Left lung (tissue), 14 donors: ENCODE measurements at places on chromosomes 7 and 10.

- DNase-seq, result no peak
These were observed 44.3 kb downstream of the IL6 start for GRCh38 chr7:22771194-22771871.

DNA sequence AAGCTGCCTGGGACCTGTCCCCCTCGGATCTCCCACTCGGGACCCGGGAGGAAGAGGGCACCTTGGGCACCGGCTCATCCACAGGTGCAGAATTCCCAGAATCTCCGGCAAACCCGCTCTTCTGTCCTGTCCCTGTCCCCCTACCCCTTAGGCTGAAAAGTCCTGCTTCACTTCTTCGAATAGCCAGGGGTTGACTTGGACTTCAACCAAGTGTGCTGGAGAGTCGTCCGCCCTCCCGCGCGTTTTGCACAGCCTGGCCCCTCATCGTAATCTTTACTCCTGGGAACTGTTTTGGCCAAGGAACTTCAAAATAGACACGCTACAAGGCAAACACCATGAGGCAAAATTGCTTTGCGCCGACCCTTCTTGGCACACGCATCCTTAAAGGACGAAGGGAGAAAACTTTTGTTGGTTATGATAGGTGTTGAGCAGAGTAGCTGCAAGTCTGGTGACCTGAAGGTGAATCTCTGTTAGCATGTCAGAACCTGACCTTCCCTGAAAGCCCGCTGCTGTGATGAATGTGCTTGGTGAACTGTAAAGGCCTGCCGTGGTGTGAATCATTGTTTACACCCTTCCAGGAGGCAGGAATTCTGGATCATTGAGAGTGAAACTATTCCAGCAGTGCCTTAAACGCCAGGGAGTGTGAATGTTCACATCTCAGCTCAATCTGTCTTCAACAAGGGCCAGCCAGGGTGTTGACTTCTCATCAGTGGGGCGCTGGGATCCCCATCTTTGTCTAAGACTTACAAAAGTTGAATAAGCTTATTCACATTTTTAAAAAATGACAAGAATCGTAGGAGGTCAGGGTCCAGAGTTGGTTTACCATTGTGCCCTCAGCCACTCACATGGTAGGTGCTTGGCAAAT lies 589 bp upstream of the RAPGEF5 start:
- DNase-seq, result peak; percentile 12

DNA sequence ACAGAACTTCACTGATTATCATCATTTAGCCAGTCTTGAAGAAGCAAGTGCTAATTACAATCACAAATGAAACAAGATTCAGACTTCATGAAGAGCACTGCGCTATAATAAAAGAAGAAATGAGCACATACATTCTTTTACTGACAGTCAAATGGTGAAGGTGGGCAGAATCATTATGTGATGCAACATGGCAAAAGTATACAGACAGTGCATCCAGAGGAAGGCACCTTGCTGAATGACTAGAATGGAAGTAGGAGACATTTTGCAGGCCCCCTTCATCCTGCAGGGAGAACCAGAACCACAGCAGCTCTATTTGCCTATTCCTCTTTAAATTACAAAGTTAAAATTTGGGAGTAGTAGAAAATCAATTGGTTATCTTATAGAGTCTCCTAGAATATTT lies 31.0 kb upstream of the CC2D2B start:
- no peak for DNase-seq

GRCh38 chr10:6819301-6819700 lies 239.2 kb upstream of the PRKCQ start:
- DNase-seq, result no peak

GRCh38 chr10:79140855-79141254 lies 72.1 kb downstream of the ZMIZ1 start:
- DNase-seq, result no peak

GRCh38 chr7:918118-918425 lies 36.4 kb downstream of the ADAP1 start:
- DNase-seq, result peak; percentile 10

- no peak for DNase-seq
These were observed 636 bp upstream of the RARRES2 start for GRCh38 chr7:150342121-150342408.
